ENCODE measurements at places on chromosomes 4 and X.

DNA sequence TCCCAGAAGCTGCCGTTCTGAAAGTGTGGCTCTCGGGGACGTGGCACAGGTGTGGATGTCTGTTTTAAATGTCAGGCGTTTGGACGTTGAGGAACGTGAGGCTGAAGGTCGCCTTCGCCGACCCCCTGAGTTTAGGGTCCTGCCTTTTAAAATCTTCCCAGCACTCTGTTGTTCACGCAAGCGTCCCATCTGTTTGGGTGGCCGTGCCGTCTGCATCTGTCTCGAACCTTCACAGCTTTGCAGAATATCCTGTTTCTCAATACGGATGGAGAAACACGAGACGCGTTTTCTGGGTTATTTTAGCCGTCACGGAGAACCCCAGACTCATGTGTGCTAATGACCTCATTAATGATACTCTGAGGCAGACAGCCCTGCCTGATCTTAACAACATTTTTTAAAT lies 31.5 kb downstream of the SHOX start:
- DNase-seq = no peak

- DNase-seq = no peak
These were observed 20.9 kb downstream of the SPIN3 start for GRCh38 chrX:56974408-56974807.

GRCh38 chr4:26178854-26179253 lies 142.0 kb upstream of the RBPJ start:
- no peak for DNase-seq

DNA sequence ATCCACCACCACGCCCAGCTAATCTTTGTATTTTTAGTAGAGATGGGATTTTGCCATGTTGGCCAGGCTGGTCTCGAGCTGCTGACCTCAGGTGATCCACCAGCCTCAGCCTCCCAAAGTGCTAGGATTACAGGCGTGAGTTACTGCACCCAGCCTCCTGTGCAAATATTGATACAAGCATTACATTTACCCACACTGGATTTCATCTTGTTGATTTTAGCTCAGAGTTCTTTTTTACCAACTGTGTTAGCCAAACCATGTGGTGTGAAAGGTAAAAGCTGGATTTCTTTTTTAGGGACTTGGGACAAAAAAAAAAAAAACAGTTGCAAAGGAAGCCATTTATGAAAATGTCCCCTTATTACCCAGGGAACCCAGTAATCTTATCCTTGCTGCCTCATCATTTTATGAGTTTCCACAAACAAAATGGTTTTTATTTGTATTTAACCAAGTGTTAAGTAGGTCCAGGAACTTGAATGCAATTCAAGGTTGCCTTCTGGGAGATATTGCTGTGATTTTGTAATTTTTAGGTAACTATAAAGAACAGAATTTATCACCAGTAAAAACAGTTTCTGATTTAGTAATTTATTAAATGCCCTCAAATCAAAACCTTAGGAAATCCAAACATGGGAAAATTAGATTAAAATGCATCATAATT lies 202.5 kb downstream of the PALLD start:
- no peak for DNase-seq

- DNase-seq = no peak
These were observed 27.9 kb downstream of the CCDC149 start for GRCh38 chr4:24884902-24885301.

- DNase-seq = no peak
These were observed 9.4 kb upstream of the ADD1 start for GRCh38 chr4:2834001-2834921.

DNA sequence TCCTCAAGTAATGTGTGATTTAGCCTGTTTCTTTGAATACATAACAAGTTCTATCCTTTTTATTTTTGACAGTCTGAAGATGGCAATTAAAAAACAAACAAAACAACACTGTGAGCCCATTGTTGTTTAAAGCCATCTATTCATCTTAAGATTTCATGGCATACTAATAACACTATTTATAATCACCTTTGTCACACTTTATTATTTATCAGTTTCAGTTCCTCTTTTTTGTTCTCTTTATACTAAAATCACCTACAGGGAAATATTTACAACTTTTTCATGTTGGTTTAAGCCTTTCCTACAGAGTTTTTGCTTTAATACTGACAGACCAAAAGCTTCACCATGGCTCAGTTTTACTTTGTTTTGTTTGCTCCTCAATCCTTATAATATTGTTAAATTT lies 247.4 kb upstream of the CTSO start:
- no peak for DNase-seq

GRCh38 chr4:174053895-174054294 lies 229.6 kb downstream of the FBXO8 start:
- DNase-seq = no peak

- no peak for DNase-seq
These were observed 98.8 kb downstream of the TTC29 start for GRCh38 chr4:146846882-146847281.

GRCh38 chr4:186701788-186702187 lies 21.9 kb downstream of the FAT1 start:
- no peak for DNase-seq

DNA sequence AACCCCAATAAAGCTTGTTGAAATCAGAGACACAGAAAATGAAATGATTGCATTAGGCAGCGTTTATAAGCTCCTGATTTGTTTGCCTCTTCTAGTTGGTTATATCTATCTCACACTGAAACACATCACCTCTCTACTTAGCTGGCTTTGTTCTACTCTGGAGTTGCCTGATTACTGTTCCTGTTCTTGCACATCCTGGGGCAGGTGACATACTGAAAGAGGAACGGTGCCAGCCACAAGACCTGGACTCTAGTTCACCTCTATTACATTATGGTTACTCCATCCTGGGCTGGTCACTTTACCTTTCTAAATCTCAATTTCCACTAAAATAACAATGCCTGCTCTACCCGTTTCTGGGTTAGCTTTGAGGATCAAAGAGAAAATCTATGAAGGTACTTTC lies 47.9 kb downstream of the TRIM2 start:
- no peak for DNase-seq

- no peak for DNase-seq
These were observed 81.7 kb downstream of the ALPK1 start for GRCh38 chr4:112378858-112379257.

- DNase-seq = no peak
These were observed 16.9 kb downstream of the RASSF6 start for GRCh38 chr4:73603271-73603710.

DNA sequence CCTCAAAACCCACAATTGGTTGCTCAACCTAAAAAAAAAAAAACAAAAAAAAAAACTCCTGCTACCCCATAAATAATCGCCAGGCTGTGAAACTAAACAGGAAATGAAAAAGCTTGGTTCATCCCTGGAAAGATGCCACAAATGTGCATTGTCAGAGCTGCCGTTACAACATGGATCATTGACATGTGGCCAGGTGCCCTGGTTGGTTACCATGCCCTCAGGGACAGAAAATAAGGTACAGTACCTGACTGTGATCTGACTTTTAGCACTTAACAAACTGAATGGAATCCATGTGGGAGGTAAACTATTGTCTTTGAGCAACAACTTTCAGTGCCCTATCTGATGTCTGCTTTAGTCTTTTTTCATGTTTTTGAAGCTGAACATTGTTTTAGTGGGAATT lies 118.0 kb upstream of the RPL34 start:
- no peak for DNase-seq

- DNase-seq = no peak
These were observed 52.7 kb upstream of the TMPRSS11F start for GRCh38 chr4:68182382-68182820.

GRCh38 chrX:100418556-100418955 lies 8.5 kb upstream of the PCDH19 start:
- no peak for DNase-seq

DNA sequence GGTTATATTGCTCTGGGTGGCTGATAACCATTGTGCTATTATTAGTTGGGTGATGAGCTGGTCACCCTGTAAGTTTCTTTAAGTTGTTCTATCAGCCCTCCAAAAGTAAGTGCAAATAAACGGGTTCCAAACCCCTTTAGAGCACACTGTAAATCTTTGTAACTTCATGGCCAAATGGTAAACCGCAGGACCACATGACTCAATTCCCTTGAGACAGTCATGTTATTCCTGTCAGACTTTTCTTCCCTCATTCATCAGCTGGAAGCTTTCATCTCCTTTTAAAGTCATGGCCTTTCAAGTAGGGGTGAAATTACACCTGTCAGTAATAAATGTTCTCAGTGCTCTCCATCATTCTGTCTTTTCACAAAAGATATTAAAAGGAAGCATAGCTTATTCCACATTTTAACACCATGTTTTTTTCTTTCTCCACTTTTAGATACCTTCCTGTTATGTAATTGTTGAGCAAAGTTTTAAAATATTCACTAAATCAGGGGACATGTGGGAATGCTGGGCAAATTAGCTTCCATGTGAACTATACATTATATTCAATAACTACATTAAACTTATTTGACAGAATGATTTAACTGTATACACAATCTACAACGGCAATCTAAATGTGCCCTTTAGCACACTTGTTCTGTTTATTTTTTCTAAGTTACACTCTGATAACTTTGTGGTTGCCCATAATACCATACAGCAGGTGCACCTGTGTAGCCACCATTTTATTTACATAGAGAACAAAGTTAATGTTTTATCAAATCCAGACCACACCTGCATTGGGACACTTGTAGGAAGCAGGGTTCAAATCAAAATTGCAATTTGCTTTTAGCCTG lies 275.5 kb downstream of the CFAP299 start:
- DNase-seq = no peak

DNA sequence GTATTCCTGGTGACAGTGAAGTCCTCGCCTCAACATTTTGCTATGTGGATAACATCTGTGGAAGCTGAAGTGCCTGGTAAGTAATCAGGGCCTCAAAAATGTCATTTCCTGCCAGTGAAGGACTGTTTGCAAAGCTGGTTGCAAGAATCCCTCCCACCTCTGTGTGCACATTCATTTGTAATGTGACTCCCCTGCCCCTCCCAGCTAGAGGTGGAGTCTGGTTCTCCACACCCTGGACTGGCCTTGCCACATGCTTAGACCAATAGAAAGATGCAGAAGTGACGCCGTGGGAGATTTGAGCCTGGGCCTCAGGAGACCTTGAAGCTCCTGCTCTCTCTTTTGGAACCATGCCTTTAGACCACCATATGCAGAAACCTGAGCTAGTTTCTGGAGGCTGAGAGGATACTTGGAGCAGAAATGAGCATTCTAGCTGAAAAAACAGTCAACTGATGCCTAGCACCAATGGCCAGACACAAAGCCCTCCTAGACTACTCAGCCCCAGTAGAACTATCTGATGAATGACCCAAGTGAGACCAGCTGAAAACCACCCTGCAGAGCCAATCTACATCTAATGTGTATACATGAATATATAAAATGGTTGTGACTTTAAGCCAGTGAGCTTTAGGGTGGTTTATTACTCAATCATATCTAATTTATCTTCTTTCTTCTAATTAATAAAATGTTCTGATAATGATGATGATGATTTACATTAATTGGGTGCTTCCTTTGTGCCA lies 47.8 kb upstream of the CRMP1 start:
- DNase-seq = no peak

DNA sequence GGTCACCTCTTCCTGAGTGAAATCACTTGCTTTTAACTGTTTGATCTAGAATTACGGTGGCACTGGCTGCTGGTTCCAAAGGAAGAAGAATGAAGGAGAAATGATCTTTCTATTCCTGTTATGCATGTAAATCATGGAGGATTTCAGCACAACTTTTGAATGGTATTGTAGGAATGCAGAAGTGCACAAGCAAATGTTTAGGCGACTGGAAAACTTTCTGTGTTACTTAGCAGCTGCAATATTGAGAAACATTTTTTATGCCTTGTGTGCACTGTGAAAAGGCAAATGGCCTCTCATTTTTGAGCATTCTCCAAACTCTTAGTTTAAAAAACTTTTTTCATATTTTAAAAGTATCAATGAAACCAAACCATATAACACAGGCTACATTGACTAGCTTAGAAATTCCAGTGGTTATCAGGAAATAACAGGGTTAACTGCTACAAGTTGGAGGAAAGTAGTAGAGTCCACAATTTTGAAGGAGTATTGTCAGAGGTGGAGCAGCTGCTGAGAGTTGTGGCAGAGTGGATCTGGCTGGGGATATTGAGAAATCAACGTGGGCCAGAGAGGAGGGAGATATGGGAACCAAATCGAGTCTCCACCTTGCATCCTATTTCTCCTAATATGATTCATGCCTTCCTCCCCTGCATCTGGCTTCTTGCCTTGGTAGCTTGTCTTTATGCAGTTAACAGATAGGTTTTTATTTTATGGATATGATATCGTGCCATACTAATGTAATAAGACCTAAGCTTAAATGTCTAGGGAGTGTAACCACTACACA lies 32.0 kb upstream of the FHL1 start:
- DNase-seq = no peak

DNA sequence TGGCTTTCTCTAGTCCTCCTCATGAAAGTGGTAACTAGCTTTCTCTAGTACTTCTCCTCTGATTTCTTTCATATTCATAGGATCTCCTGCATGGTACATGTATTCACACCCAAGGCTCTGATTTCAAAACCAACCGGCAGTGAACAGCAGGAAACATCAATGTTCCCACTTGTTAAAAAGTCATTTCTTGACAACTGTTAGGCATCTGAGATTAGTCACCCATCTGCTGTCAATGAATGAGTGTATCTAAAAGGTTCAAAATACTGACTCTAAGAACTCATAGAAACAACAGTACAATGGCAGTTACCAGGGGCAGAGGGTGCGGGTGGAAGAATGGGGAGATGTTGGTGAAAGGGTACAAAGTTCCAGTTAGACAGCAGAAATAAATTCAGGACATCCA lies 31.5 kb upstream of the PUDP start:
- DNase-seq = no peak

DNA sequence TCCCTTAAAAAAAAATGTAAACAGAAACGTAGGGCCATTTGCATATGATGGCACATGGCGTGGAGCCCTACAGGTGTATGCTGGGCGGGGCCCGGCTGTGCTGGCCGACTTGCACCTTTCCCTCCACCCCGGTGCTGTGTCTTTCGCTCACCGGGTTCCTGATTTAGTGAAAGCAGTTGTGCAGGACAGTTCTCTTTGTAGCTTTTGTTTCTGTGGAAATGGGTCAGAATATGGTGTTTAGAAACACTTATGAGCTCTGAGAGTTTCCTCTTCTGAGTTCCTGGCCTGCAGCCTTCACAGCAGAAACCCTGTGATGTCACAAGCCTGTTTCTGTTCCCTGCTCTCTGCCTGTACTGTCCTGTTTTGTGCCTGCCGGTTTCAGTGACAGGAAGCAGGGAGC lies 22.5 kb upstream of the MSANTD1 start:
- DNase-seq = no peak
